ENCODE measurements at places on chromosomes 13 and 19.
A peak's percentile ranks its signal among the peaks of the same experiment; 100 is the strongest.

DNA sequence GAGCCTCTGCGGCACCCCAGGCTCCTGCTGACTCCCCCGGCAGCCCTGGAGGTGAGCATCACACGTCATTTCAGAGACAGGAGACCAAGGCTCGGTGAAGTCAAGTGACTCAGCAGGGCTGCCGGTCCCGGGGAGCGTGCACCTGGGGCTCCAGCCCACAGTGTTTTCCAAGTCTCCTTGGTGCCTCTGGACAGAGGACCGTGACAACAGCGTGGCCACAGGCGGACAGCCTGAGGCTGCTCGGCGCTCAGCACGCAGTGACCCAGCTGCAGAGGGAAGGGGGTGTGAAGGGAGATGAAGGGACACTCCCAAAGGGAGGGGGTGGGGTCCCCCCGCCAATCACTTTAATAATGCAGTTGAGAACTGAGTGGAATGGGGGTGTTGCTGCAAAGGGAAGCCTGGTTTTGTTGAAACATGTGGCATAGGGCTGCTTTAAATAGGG lies 17.5 kb upstream of the ASPDH start:
- no peak for DNase-seq

DNA sequence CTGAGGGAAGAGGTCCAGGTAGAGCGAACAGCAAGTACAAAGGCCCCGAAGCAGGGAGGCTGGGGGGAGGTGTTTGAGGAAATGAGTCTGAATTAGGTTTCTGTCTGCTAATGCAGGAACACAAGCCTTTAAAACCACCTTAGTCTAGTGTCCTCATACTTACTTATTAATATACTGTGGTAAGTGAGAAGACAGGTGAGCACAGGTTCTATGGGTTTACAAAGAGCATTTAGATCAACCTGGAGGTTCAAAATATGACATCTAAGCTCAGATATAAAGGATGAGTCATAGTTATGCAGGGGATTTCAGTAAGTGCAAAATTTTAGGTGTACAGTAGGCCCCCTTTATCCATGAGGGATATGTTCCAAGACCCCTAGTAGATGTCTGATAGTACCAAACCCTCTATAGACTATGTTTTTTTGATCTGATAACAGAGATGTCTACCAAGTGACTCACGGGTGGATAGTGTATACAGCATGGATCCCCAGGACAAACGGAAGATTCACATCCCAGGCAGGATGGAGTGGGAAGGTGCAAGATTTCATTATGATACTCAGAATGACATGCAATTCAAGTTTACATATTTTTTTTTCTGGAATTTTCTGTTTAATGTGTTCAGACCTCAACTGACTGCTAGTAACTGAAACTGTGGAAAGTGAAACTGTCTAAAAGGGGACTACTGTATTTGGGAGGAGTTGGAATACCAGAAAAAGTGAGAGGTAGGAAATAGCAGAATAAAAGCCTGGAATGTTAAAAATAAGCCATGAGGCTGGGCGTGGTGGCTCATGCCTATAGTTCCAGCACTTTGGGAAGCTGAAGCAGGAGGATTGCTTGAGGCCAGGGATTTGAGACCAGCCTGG lies 18.2 kb upstream of the MED4 start:
- no peak for DNase-seq

- DNase-seq, result no peak
These were observed 11.9 kb upstream of the OR7D2 start for GRCh38 chr19:9166846-9167245.

GRCh38 chr13:50550151-50550550 lies 293.3 kb downstream of the DLEU7 start:
- DNase-seq, result no peak

GRCh38 chr13:26386026-26386425 lies 132.1 kb downstream of the CDK8 start:
- no peak for DNase-seq

- no peak for DNase-seq
These were observed 80.1 kb downstream of the SLC7A1 start for GRCh38 chr13:29515372-29515771.

DNA sequence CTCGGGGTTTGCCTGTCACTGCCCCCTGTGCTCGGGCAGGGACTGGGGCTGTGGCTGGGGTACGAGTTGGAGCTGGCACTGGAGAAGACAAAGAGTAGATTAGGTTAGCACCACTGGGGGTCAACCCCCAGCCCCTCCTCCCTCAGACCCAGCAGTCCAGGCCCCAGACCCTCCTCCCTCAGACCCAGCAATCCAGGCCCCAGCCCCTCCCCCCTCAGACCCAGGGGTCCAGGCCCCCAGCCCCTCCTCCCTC lies 19.1 kb downstream of the ZNF575 start:
- DNase-seq, result no peak

GRCh38 chr13:21014139-21014501 lies 47.3 kb downstream of the LATS2 start:
- no peak for DNase-seq

- peak; percentile 32 for DNase-seq
These were observed 8.3 kb upstream of the CDC42EP5 start for GRCh38 chr19:54481326-54481930.

DNA sequence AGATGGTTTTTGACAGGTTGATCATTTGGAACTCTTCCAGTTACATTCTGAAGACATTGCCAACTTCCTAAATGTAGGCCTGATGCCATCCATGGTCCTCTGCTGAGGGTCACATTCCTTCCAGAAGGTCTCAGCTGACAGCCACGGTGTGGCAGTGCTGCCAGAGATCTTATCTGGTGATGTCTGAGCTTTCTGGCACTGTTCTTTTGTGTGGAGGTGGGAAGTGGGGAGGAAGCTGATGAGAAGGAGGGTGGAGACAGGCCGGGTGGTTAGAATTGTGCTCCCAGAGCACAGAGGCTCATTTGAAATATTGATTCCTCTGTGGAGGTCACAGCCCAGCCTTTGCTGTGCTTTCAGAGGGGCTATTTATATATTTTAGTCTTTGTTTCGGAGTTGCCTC lies 16.1 kb upstream of the MTIF3 start:
- no peak for DNase-seq

DNA sequence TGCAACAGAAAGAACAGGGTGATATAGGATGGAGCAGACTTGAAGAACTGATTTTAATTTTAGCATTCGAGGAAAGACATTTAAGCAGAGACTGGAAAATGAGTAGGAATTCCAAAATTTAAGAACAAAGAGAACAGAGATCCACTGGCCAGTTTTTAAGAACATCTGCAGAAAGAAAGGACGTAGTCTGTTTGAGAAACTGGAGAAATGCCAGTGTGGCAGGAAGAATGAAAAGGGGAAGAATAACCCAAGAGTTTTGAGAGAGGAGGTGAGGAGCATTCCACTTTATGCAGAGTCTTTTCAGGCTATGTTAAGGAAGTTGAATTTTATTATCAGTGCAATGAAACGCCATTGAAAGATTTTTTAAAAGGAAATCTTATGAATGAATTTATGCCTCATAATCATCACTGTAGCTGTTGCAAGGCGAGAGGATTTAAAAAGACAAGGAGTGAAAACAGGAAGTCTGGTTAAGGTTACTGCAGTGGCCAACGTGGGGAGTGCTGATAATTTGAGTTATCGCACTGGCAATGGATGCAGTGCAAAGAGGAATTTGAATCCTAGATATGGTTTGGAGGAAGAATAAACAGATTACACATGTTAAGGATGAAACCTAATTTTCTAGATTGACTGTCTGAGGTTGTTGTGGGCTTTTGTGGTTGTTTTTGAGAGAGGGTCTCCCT lies 253.8 kb downstream of the DACH1 start:
- no peak for DNase-seq

GRCh38 chr19:2962018-2962670 lies 15.2 kb upstream of the TLE6 start:
- DNase-seq, result no peak

GRCh38 chr13:50714891-50715290 lies 128.6 kb downstream of the DLEU7 start:
- DNase-seq, result no peak

DNA sequence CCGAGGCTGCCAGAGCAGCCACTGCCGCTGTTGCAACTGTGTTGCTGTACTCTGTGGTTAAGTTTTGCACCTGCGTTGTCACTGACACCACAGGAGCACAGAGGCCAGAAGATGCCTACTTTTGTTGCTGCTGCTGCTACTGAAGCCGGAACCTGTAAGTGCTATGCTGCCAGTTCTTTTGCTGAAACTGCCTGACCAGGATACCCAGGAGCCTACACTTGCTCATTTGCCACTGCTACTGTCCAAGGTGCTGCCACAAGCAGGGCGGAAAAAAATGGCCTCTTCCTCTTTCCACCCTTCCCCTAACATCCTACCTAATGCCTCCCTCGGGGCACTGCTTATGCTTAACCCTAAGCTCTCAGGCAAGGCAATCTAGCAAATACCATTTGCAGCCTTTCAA lies 29.0 kb upstream of the NBEA start:
- DNase-seq, result no peak

DNA sequence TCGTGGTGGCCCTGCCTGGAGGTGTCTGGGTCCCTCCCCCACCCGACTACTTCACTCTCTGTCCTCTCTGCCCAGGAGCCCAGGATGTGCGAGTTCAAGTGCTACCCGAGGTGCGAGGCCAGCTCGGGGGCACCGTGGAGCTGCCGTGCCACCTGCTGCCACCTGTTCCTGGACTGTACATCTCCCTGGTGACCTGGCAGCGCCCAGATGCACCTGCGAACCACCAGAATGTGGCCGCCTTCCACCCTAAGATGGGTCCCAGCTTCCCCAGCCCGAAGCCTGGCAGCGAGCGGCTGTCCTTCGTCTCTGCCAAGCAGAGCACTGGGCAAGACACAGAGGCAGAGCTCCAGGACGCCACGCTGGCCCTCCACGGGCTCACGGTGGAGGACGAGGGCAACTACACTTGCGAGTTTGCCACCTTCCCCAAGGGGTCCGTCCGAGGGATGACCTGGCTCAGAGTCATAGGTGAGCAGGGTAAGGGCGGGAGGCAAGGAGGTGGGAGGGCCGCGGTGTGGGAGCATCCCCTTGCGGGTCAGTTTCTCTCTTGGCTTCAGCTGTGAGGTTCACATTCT lies 19.2 kb downstream of the NECTIN2 start:
- no peak for DNase-seq

GRCh38 chr19:53898636-53899341 lies 10.3 kb upstream of the CACNG7 start:
- DNase-seq, result no peak

DNA sequence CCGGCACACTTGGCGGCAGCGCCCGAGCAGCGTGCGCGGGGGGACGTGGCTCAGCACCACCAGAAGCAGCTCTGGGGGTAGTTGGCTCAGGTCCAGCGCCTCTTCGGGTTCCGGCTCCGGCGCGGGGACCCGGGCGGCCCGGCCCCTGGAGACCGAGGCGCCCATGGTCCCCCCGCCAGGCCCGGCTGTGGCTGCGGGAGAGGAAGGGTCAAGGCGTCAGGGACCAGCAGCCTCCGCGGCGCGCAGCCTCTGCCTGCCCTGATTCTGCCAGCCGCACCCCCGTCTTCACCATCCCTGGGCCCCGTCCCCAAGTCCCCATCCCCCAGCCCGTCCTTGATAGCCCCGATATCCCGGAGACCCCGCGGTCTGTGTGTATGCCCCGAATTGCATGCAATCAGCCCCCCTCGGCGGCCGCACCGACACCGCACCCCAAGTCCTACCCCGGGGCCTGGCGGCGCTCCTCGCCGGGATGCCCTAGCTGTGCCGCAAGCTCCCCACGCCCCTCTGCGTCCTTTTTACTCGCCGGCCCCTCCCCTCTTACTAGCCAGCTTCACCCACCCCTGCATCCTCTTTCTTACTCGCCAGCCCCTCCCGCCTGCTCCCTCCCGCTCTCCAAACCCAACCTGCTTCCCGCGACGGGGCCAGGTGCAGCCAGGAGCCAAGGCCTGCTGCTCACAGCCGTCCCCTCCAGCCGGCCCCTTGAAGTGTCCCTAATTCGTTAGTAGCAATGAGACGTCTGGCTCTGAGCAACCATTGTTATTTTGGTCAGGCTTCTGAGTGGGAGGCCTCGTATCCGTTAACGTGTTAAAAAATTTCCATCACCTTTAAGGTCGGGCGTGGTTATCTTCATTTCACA lies at the start of gene FBXO27:
Gene FBXO27, minus strand, starts transcription at position 487 of the 856 bp plus-strand sequence. Its CDS starts 322 bp downstream, at position 165.
- no peak for DNase-seq

GRCh38 chr13:46367617-46368327 lies 19.3 kb downstream of the RUBCNL start:
- no peak for DNase-seq

DNA sequence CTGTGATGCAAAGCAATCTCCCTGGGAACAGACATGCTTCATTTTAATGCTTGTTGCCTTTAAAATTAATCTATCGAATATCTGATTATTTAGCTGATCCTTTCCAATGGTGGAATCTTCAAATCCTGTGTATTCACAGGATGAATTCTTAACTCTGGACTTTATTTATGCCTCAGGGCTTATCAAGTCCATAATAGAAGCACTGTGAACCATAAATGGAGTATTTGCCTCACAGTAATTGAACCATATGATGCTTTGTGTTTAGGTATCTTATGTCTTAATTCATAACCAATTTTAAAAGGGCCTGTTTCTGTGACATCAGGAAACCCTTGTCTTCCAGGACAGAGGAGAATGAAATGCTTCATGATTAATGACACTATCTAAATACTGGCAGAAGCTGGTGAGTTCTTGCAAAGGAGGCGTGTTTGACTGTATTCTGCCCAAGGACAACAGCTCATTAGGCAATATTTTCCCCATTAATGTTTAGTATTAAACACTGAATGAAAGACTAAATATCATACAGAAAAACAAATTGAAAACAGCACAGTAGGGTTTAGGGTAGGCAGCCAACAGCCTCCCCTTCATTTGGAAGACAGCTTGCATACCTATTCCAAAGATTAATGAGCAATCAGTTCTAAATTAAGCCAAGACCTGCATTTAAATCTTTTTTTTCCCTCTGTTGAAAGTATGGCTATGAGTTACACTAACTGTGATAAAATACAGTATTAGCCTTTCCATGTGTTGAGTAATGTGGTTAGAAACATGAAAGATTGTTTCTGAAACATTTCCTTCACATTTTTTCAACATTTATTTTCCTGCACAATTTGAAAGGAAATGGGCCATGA lies 709.4 kb downstream of the PCDH9 start:
- DNase-seq, result no peak

GRCh38 chr13:35086667-35087066 lies 144.6 kb downstream of the NBEA start:
- no peak for DNase-seq

DNA sequence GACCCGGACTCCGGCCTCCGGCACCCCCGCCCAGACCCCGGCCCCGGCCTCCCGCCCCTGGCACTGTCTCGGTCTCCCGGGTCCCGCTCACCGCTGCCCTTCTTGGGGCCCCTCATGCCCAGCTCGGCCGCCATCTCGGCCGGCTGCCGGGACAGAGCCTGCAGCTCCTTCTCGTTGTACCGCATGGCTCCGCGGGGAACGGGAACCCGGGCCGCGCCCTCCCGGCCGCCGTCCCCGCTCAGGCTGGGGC lies 140 bp downstream of the PLEKHJ1 start:
- no peak for DNase-seq

GRCh38 chr19:46426035-46426505 lies 2.7 kb downstream of the PNMA8C start:
- no peak for DNase-seq

All from SW 1271 (cell line).